HT-29 (cell line): ENCODE measurements at places on chromosomes 3 and 15.

DNA sequence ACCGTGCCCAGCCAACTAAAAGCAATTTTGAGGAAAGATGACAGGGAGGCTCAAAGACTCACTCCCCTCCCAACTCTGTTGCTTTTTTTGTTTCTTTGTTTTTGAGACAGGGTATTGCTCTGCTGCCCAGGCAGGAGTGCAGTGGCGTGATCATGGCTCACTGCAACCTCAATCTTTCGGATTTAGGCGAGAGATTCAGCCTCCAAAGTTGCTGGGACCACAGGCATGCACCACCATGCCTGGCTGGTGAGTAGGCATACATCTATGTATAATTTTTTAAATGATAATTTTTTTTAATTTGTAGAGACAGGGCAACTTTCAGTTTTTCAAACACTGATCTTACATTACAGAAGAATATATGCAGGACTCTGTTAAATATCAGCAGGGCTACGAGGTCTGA, 15.8 kb upstream of the THUMPD3 start:
- DNase-seq: no peak

- peak; percentile 42 for DNase-seq
Observed at GRCh38 chr3:9500108-9501050, 53.2 kb downstream of the LHFPL4 start.

DNA sequence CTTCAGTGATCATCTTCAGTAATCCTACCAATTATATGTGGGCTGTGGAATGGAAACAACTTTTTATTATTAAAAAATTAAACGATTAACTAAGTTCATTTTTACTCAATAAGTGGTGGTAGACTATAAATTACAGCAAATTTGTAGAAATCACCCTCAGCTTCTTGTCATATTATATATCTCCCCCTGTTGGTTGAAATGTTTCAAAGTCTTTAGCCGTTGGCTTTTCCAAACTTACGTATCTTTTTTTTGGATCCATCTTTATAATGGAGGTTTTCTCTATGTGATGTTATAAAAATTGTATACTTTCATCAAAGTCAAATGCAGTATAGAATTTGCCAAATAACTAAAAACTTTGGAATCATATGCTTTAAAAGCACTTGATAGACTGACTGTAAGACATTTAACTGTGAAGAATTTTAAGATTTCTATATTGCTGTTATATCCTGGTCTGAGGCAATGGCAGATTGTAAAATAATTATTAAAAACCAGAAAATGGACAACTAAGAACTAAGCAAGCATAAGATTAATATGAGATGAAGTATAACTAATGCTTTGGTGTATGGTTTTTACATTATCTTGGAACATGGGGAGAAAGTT, 44.7 kb downstream of the ATP11B start:
- peak; percentile 41 for DNase-seq

DNA sequence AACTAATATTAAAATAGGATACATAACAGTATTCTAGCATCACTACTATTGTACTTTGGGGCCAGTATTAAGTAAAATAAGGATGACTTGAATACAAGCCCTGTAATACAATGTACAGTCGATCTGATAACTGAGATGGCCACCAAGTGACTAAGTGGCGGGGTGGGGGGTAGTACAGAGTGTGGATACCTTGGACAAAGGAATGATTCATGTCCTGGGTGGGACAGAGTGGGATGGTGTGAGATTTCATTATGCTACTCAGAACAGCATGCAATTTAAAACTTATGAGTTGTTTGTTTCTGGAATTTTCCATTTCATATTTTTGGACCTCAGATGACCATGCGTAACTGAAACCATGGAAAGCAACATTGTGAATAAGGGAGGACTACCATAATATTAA, 46.0 kb downstream of the SLC7A14 start:
- no peak for DNase-seq

DNA sequence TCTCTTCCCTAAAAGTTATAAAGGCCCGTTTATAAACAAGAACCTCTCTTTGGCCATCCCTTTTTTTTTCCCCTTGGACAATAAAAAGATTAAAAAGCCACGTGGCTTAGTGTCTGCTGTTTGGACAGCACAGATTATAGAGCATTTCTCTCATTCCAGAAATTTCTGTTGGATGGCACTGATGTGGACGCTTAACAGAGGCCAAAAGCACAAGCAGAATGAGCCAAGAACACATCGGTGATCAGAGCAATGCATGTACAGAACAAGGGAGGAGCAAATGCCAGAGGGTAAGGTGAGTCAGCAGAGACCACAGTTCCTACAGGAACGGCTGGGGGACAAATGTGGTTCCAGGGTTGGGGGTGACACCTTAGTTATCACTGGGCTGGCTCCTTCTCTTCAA, 30.3 kb upstream of the CTNNB1 start:
- no peak for DNase-seq

GRCh38 chr3:103672346-103672745, 1237.5 kb downstream of the ZPLD1 start:
- DNase-seq: no peak

GRCh38 chr3:46296826-46297225, 54.6 kb downstream of the CCR3 start:
- no peak for DNase-seq

- no peak for DNase-seq
Observed at GRCh38 chr3:133895208-133896001, at the start of gene RAB6B. TSS of gene RAB6B (minus strand) at chr3:133895882. CDS start at chr3:133895466, 416 bp downstream.

GRCh38 chr3:42403737-42404136, 6.7 kb downstream of the LYZL4 start:
- DNase-seq: no peak
